ENCODE measurements at places on chromosomes 12 and 14. TPM values are rescaled to one million over a fixed set of nuclear protein-coding genes. Genes with fewer than 3 reads are reported as not detected.

PLA2G1B gene
- total RNA-seq, result not detected

GRCh38 chr14:102461490-102462338 lies 47.9 kb downstream of the ANKRD9 start:
- no peak overlapping the region for H3K27ac ChIP-seq
- DNase-seq, result no peak
- no peak overlapping the region for H3K4me3 ChIP-seq

- no peak for DNase-seq
- no peaks in the 10 kb centered on the region for H3K27me3 ChIP-seq
- H3K4me1 ChIP-seq, result peaks cover 24% of the 10 kb centered on the region
Observed at GRCh38 chr14:64235652-64236640, 58.2 kb downstream of the ESR2 start.

DNA sequence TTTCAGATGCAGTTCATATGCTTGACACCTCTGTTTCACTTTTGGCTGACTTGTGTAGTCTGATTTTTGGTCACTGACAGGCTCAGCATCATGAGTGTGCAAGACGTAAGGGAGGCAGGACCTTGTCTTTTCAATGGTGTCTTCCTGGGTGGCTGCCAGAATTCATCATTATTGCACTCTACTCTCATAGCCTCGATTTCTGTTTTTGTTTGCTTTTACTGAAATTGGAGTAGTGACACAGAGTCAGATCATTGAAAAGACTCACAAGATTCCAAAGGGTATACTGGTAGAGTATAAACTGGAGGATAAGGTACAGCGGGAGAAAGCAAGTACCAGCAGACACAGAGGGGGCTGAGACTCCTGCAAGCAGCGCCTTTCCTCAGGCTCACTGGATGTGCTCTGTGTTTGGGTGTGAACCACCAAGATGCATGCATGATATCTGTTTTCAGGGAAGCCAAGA lies 126.3 kb upstream of the FGD4 start:
- H3K4me3 ChIP-seq, result no peak overlapping the region
- no peak for DNase-seq
- H3K36me3 ChIP-seq, result no peaks in the 10 kb centered on the region
- H3K27ac ChIP-seq, result no peak overlapping the region
- peaks cover 19% of the 10 kb centered on the region for H3K4me1 ChIP-seq
- H3K27me3 ChIP-seq, result no peaks in the 10 kb centered on the region

DNA sequence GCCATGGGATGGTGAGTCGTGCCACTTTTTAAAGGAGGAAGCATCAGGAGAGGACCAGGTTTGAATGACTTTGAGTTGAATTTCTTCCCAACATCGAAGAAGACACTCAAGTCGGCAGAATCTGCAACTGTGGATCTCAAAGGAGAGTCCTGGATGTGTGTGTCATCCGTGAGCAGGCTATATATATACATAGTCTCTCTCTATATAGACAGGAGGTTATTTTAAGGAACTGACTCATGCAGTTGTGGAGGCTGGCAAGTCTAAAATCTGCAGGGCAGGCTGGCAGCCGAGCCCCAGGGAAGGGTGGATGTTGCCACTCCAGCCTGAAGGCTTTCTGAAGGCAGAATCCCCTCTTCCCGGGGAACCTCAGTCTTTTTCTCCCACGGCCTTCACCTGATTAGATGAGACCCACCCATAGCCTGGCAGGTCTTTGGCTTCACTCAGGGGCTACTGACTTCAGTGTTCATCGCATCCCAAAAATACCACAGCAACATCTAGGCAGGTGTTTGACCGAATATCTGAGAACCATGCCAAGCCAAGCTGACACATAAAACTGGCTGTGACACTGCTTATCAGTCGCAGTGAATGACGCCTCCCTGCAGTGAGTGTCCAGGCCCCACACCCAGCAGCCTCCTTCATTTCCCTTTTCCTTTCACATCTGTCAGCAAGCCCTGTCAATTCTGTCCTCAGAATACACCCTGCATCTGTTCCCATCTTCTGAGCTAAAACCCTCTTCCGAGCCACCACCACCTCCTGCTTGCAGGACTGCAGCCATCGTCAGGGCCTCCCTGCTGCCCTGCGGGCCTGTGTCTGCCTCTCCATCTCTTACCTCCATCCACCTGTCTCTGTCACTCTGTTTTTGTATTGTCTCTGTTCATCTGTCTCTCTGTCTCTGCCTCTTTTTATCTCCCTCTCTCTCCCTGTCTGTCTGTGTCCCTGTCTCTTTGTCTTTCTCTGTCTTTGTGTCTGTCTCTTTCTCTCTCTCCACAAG lies 54.0 kb downstream of the ZNF664 start:
- no peaks in the 10 kb centered on the region for H3K36me3 ChIP-seq
- H3K4me1 ChIP-seq, result peaks cover 14% of the 10 kb centered on the region
- no peaks in the 10 kb centered on the region for H3K27me3 ChIP-seq

- H3K27me3 ChIP-seq, result no peaks in the 10 kb centered on the region
- H3K4me1 ChIP-seq, result no peaks in the 10 kb centered on the region
- no peak for DNase-seq
- no peak overlapping the region for H3K27ac ChIP-seq
- H3K36me3 ChIP-seq, result no peaks in the 10 kb centered on the region
Observed at GRCh38 chr14:101359221-101360053, 201.9 kb upstream of the DIO3 start.

DNA sequence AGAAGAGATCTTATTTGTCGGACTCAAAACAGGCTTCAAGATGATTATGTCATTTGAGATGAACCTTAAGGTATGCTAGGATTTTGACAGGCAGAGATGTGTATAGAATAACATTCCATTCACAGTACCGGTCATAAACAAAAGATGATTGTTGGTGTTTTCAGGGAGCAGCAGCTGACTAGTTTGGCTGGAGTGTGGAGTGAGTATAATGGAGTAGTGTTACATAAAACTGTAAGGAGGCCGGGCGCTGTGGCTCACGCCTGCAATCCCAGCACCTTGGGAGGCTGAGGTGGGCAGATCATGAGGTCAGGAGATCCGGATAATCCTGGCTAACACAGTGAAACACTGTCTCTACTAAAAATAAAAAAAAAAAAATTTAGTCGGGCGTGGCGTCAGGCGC lies 23.9 kb downstream of the SERPINA10 start:
- H3K27ac ChIP-seq, result no peak overlapping the region
- no peaks in the 10 kb centered on the region for H3K4me1 ChIP-seq
- DNase-seq, result no peak

PALS1 gene
- total RNA-seq, result 22.0 TPM

All from endothelial cell of umbilical vein (primary cell).